ENCODE measurements at places on chromosomes 7 and 10.

DNA sequence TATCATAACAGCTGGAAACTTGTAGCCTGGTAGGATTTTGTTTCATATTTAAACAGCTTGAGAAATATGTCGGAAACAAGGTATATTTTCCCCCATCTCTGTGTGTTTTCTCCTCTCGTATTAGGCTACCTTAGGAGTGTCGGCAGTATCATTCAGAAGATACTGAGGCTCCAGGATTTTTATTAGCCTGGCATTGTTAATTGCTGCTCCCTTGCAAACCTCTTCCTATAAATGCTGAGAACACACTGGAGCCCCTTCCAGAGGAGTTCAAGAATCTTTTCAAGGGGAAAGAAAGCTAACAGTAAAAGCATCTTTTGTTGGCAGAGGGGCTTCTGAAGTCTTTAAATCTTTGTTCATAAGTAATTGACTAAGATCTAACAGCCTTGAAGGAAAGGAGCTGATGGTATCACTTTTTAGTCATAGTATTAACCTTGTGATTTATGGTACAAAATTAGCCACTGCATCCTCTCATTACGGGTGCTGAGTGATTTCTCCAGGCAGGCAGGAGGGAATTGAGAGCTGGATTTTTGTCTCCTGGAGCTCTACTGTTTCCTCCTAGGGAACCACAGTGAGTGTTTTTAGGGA, 998.7 kb downstream of the LRMDA start:
- peak; percentile 52 for DNase-seq

DNA sequence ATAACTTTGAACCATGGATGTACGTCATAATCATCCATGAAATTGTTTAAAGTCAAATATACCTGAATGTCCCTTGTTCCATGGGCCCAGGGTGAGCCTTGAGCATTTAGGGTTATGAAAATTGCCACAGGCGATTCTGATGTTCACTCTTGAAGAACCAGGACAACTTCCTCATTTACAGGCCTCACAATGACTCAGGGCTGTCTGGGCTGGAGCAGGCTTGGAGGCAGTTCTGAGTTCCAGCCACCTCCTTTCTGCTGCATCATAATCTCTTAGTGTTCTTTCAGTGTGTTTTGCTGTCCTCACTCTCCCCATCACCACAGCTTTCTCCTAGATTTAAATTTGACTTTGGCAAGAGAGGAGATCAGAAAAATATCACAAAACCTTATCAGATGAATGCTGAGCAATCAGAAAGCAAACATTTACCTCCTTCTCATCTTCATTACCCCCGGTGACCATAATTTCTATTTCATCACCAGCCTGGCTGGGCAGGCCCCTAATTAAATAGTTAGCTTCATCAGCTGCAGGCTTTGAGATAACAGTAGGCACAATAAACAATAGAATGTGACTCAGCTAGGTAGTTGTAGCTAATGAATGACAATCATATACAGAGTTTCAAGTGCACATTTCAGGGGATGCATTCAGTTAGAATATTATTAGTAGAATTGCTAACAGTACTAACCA, 571.0 kb downstream of the SH2D4B start:
- DNase-seq = peak; percentile 54

- DNase-seq = no peak
These were observed 27.1 kb downstream of the AKR1B1 start for GRCh38 chr7:134431815-134432214.

GRCh38 chr7:2717293-2718261, 29.6 kb downstream of the AMZ1 start:
- DNase-seq = no peak

DNA sequence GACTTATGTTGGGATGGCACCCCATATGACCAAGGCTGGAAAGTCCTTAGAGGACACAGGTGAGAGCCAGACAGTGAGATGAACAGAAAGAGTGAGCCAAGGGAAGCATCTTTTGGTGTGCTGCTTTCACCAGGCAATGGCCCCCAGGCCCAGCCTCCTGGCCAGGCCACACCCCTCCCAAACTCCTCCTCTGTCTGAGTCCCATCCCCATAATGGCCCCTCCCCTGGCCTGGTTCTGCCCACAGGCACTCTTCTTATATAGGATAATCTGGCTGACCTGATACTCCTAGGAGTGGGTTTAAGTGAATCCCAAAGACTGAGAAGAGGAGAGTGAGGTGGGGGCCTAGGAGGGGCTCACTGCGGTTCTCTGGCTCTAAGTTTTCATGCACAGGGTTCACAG, 252.5 kb downstream of the RPS24 start:
- DNase-seq = no peak

GRCh38 chr7:17054836-17055235, 173.1 kb upstream of the AGR3 start:
- no peak for DNase-seq

- DNase-seq = no peak
These were observed 395.6 kb downstream of the ETV1 start for GRCh38 chr7:13593854-13594253.

DNA sequence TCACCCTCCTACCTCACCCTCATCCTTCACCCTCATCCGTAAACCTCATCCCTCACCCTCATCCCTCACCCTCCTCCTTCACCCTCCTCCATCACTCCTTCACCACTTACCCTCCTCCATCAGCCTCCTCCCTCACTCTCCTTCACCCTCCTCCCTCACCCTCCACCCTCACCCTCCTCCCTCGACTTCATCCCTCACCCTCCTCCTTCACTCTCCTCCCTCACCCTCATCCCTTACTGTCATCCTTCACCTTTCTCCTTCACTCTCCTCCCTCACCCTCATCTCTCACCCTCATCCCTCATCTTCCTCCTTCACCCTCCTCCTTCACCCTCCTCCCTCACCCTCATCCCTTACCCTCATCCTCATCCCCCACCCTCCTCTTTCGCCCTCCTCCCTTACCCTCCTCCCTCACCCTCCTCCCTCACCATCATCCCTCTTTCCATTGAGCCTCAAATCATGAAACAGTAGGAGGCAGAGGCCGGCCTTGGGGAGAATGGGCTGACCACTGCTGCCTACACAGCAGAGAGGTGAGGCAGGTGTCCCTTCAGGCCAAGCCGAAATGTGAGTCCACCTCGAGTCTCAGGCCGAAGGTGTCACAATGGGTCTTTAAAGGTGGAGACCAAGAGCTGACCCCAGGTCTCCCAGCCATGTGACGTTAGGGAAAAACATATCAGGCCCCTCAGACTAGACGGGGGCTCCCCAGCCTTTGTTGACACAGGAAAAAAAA, 53.0 kb downstream of the PDGFA start:
- no peak for DNase-seq

GRCh38 chr7:29609162-29610037, 45.8 kb downstream of the PRR15 start:
- DNase-seq = peak; percentile 85

DNA sequence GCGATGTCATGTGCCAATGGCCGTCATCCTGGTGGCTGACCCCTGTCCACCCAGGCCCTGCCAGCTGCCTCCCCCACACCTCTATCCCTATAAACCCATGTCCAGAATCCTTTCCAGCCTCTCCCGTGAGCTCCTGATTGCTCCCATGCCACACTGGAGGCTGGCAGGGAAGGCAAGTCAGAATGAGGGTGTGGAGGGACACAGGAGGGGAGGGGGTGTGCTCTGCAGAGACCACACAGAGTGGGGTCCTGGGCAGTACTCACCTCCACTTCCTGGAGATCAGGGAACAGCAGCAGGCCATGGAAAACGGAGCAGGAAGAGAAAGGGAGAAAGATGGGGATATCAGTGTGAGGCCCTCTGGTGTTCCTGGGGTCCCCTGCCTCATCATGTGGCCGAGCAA, 15.7 kb downstream of the SPOCK2 start:
- no peak for DNase-seq

- DNase-seq = peak; percentile 18
These were observed 29.7 kb downstream of the MKLN1 start for GRCh38 chr7:131357282-131357880.

DNA sequence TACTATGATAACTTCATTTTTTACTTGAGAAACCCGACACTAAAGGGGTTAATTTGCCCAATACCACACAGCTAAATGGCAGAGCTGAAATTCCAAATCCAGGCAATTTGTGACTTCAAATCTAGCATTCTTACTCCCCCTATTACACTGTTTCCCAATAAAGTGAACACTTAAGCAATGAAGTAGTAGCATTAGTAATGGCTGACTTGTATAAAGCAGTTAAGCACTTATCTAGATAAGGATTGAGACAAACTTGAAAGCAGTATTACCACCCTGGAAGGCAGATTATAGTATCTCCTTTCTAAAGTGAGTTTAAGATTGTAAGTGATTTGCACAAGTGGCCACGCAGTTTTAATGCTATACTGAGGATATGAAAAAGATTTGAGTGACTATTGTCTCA, 39.3 kb downstream of the WASL start:
- DNase-seq = no peak

DNA sequence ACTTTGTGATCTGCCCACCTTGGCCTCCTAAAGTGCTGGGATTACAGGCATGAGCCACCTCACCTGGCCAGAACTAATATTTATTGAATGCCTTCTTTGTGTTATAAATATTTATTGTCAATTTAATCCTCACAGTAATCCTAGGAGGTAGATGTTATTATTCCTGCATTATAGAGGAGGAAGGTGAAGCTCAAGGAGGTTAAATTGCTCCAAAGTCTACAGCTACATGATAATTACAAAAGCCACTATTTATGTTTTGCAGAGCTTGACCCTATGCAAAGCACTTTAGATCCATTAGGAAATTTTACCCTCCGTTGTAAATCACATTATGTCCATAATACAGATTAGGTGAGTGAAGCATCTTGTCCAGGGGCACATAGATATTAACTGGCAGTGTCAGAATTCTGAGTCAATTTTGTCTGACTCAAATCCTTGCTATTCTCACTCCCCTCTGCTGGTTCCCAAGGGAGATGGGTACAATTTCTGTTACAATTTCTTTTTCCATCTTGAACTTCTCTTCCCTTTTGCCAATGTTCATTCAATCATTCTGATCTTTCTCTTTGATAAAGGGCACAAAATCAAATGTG, 25.7 kb upstream of the CDK14 start:
- DNase-seq = no peak

DNA sequence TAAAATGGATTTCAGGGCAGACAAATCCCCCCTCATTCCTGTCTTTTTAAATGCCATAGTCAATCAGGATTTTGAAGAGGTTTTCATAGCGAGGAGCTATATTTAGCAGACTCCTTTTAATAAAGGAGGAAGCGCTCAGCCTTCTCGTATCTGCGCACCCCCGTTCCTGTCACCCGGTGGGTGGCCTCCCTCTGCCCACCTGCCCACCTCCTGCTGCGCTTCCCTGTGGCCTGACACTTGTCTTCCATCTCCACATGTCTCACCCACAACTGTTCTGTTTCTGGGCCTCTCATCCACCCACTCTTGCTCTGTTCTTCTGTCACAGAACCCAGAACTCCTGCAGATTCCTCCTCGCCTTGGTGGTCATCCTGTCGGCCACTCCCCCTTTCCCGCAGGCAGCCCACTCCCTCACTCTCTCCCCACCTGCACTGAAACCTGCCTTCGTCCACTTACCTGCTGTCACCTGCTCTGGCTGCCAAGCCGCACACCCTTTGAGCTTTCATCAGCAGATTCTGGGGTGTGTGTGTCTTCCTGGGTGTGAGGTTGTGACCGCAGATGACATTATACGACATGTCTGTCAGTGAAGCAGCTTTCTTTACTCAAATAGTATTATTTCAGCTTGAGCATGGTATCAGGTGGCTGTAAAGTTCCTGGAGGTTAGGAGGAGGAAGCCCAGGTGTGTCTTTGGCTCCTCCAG, 163.5 kb upstream of the AGK start:
- no peak for DNase-seq

DNA sequence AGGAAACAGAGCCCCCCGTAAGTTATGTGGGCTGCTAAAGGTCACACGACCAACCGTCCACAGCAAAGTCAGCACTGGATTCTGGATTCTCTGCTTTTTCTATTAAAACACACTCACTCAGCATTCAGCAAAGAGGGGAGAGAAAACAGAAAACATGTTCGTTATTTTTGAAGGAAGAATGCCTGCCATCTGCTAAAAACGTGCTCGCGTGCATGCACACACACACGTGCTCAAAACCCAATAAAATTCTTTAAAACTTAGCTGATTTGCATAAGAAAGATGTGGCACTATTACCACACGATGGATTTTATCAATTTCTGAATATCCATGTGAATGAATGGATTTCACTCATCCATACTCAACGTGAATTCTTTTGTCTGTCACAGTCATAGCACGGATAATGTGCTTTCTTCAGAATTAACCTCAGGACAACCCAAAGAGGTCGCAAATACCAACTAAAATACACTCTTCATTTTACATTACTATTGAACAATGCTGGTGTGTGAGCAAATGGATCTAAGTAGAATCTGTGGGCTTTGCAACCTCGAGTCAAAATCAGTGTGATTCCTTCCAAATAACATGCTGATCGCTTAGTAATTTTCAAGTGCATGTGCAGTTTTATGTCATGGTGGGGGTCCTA, 40.8 kb downstream of the NRP1 start:
- DNase-seq = no peak

GRCh38 chr7:71254751-71255150, 122.8 kb downstream of the GALNT17 start:
- DNase-seq = no peak

DNA sequence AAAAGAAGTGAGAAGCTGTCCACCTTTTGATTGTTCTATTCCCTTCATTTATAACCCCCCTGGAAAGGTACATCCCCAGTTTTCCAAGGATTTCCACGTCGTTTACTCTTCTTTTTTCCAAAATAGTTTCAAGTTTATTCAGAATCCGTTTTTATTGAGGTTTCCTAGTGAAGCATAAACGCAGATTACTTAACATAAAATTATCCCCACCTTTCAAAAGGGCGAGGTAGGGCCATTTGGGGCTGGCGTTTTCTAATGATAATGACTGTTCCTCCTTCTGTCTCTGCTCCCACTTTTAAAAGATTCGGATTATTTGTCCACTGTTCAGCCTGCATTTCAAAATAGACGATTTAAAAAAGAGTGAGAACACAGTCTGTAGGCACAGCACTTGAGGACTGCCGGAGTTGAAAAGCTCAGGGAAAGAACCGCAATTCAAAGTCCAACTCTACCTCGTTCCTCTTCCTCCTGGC, 165.2 kb upstream of the PPP1R3A start:
- no peak for DNase-seq

GRCh38 chr7:80833289-80834268, 85.3 kb downstream of the SEMA3C start:
- peak; percentile 94 for DNase-seq

GRCh38 chr7:5657901-5658300, 123.6 kb downstream of the RNF216 start:
- DNase-seq = no peak

DNA sequence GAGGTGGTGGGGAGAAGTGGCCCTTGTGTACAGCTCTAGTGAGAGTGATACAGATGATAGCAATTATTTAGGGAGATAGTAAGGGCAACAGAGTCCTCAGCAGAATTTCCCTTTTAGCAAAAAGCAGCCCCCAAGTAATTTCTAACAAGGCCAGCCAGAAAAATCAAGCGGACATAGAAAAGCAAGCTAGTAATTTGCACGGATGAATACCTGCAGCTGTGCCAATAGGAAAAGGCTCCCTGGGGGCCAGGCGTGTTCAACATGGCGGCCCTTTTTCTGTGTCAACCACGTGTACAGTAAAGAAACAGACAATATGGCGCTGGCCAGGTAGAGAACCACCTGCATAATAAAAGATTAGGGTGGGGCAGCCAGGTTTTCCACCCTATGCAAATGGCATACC, 7.4 kb downstream of the MCM10 start:
- DNase-seq = no peak

GRCh38 chr7:133804127-133804526, 323.0 kb upstream of the LRGUK start:
- DNase-seq = no peak

Measured in M059J (cell line).